AG04450 (cell line): ENCODE measurements at places on chromosomes 3 and 15. TPM values are rescaled to one million over a fixed set of nuclear protein-coding genes. Genes with fewer than 3 reads are reported as not detected.

XCR1 gene
- polyA plus RNA-seq, result not detected in 2 replicates

PP2D1 gene
- polyA plus RNA-seq, result not detected in 2 replicates

PARP15 gene
- 0.09 and 0.22 TPM in 2 replicates for polyA plus RNA-seq

ITPKA gene
- 0.92 and 1.5 TPM in 2 replicates for polyA plus RNA-seq

PCOLCE2 gene
- polyA plus RNA-seq, result 0.96 and 1.1 TPM in 2 replicates

GUCA1C gene
- polyA plus RNA-seq, result not detected in 2 replicates

GREM1 gene
- 2,326 and 2,858 TPM in 2 replicates for polyA plus RNA-seq

LMOD3 gene
- polyA plus RNA-seq, result not detected in 2 replicates

MESP2 gene
- polyA plus RNA-seq, result 0.20 and 0.22 TPM in 2 replicates

AP3B2 gene
- 0.22 and 0.43 TPM in 2 replicates for polyA plus RNA-seq

LMAN1L gene
- not detected in 2 replicates for polyA plus RNA-seq

KCNMB3 gene
- 0.65 and 0.89 TPM in 2 replicates for polyA plus RNA-seq

DCLK3 gene
- not detected in 2 replicates for polyA plus RNA-seq

TYRO3 gene
- polyA plus RNA-seq, result 21.0 and 21.7 TPM in 2 replicates

CYP1A2 gene
- polyA plus RNA-seq, result not detected in 2 replicates

SLC9C1 gene
- not detected in 2 replicates for polyA plus RNA-seq

GNAT1 gene
- polyA plus RNA-seq, result not detected in 2 replicates

AMIGO3 gene
- 0.11 TPM in 1 of 2 replicates, not detected in the other for polyA plus RNA-seq

PLSCR5 gene
- polyA plus RNA-seq, result not detected in 2 replicates

NR2C2 gene
- 16.1 and 17.0 TPM in 2 replicates for polyA plus RNA-seq

LMCD1 gene
- polyA plus RNA-seq, result 39.1 and 49.5 TPM in 2 replicates

TMEM266 gene
- 0.05 TPM in 1 of 2 replicates, not detected in the other for polyA plus RNA-seq

CD96 gene
- polyA plus RNA-seq, result 0.12 and 0.41 TPM in 2 replicates

SLC12A1 gene
- polyA plus RNA-seq, result not detected in 2 replicates

CCR8 gene
- polyA plus RNA-seq, result not detected in 2 replicates

TNFAIP8L3 gene
- 0.30 and 0.36 TPM in 2 replicates for polyA plus RNA-seq

HRH1 gene
- 24.6 and 25.4 TPM in 2 replicates for polyA plus RNA-seq

PPP1R14D gene
- not detected in 2 replicates for polyA plus RNA-seq

IGSF11 gene
- 0.05 TPM in 1 of 2 replicates, not detected in the other for polyA plus RNA-seq

ECE2 gene
- polyA plus RNA-seq, result not detected in 2 replicates

FANCD2OS gene
- not detected in 2 replicates for polyA plus RNA-seq

CD86 gene
- not detected in 2 replicates for polyA plus RNA-seq

RBP2 gene
- polyA plus RNA-seq, result not detected in 2 replicates

ANKRD34C gene
- not detected in 2 replicates for polyA plus RNA-seq
